Activated naive CD4-positive, alpha-beta T cell treated with Interleukin-2 at 50 U/mL for 16 hours (primary cell): ENCODE measurements at places on chromosomes 3 and 15.

DNA sequence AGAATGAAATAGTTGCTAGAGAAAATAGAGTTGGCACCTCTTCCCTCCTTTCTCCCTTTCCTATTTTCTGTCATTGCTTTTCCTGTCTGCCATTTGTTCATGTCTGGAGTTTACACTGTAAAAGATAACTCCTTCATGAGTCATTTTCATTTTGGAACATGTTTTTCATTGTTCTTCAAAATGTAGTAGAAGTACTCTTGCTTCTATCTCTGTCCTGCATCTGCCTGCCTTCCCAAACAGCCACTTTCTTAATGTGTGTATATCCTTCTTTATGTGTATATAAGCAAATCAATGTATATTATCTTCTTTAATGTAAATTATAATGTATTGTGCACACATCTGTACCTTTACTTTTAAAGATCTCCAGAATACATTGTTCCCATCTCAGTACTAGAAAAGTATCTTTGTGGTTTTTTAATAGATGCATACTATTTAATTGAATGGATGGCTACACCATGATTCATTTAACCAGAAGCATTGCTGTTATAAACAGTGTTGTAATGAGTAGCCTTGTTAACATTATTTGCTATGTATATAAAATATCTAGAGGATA is 41.1 kb downstream of the TSC22D2 start:
- DNase-seq = no peak

- DNase-seq = no peak
Measured at GRCh38 chr3:177946936-177947335, 589.3 kb upstream of the KCNMB2 start.

GRCh38 chr3:171307046-171307585 is 153.1 kb downstream of the TNIK start:
- DNase-seq = no peak

- peak; percentile 28 for DNase-seq
Measured at GRCh38 chr3:158727206-158728060, 4.8 kb downstream of the RARRES1 start.

DNA sequence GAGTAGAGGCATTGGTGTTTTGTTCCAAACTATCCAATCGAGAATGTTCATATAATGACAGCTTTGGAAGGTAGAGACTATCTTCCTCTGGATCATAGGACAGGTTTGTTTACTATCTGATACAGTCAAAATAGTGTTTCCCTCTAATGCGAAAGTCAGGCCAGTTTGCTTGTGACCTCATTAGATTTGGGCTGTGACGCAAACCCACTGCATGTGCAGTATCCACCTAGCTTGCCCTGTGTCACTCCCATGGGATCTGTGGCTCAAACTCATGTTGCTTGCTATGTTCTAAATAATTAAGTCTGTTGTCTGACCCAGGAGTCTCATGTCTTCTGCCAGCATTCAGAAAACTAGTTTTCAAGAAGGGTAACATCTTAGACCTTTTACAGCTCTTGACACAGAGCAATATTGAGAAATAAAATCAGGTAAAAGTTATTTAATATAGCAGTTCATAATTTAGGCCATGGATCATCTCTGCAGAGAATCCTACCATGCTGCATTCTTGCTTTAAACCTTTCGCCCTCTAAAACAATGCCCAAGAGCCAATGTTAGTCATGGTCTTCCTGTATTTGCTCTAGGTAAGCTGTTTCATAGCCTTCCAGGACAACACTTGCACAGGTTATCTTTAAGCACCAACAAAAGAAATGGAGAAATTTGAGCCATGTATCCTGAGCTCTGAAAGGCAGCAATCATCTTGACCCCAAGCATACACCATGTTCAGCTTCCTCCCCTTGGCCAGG is 26.4 kb downstream of the NIT2 start:
- no peak for DNase-seq

DNA sequence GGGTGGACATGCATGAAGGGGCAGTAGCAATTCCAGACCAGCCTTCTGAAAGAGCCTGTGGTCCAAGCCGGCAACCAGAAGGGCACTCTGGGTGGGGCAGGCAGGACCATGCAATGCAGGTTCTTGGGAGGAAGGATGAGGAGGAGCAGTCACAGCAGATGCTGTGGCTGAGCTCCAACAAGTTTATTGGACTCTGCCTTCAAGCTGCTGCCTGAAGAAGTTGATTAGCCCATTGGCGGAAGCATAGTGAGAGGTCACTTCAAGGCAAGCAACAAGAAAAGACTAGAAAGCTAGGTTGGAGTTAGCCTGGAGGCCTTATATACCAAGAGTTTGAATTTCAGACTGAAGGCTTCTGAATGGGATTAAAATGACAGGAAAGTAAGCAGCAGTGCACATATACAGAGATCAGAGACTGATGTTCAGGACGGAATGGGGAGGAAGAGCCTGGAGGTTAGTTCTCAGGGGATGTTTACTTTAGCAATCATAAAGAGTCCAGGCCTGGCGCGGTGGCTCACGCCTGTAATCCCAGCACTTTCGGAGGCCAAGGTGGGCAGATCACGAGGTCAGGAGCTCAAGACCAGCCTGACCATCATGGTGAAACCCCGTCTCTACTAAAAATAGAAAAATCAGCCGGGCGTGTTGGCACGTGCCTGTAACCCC is 39.9 kb downstream of the SFMBT1 start:
- no peak for DNase-seq

DNA sequence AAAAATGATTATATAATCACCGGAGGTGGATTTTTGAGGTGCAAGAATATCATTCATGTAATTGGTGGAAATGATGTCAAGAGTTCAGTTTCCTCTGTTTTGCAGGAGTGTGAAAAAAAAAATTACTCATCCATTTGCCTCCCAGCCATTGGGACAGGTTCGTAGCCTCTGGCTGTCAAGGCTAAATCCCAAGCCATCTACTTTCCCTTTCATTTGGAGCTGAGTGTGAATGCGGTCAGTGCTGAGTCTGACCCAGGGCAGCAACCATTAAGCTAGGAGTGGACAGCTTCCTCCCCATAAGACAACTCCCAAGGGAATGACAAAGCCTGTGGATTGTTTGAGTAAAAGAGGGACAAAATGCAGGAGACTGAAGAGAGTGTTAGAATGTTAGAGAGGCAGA is 33.6 kb downstream of the PARP14 start:
- DNase-seq = no peak

- DNase-seq = no peak
Measured at GRCh38 chr3:13405614-13406013, 14.5 kb downstream of the NUP210 start.

DNA sequence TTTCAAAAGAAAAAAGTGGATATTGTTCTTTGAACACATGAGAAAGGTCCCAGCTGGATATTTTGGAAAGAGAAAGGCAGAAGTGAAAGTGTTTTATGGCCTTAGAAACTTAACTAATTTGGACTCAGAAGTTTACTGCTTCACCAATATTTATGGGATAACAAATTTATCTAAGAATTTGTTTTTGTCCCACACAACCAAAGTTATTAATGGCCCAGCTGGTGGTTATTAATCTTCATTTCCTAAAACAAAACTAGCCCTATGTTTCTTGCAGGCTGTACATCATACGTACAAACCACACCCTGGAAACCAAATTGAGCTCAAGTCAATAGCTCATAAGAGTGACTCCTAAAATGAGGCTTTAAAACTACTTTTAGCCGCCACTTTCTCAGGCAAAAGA is 372.9 kb upstream of the LMCD1 start:
- no peak for DNase-seq

DNA sequence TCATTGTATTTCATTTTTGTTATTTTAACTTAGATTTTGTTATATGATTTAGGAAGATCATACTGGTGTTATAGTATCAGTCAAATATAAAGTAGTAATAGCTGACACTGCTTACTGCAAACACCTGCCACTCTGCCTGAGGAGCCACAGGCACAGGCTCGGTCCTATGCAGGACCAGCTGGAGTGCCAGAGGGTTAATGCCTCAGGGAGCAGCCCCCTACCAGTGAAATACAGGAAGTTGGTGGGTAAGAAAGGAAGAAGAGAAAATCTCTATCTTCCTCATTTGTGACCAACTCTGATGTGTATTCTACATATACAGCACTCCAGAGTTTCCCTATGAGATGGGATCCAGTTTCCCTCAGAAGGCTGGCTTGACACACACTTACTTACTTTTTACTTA is 593.3 kb downstream of the UNC13C start:
- no peak for DNase-seq

GRCh38 chr15:83549623-83550022 is 102.5 kb downstream of the SH3GL3 start:
- no peak for DNase-seq

GRCh38 chr3:89506462-89507103 is 399.2 kb downstream of the EPHA3 start:
- DNase-seq = no peak

DNA sequence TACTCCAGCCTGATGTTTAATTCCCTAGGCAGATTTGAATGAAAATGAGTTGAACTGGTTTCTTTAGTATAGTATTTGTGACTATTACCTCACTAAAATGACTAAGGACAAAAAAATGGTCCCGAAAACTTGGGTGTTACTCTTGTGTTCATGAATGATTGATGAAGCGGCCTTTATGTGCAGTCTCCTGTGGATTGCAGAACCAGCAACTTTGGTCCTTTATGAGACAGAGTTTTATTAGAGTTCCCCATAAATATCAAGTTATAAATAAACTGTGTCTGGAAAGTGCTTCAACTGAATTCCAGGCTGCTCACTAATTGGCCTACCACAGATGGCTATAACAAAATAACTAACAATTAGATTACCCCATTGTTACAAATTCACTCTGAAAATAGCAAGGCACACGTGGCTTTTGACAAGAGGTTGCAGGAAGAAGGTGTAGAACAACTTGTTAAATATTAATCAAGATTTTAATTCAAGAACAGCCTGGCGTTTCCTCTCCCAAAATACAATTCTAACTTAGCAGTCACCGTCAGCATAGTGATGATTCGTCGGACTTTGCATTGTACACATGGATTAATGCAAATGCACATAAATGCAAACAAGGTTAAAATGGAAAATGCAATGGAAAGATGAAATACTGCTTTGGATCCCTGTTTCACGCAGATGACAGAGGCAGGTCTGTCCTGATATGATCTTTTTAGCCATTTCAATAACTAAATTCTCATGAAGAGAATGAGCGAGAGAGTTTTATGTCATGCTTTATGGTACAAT is 567.3 kb upstream of the ZNF717 start:
- DNase-seq = no peak

- no peak for DNase-seq
Measured at GRCh38 chr15:80801891-80802680, 22.9 kb downstream of the CEMIP start.

DNA sequence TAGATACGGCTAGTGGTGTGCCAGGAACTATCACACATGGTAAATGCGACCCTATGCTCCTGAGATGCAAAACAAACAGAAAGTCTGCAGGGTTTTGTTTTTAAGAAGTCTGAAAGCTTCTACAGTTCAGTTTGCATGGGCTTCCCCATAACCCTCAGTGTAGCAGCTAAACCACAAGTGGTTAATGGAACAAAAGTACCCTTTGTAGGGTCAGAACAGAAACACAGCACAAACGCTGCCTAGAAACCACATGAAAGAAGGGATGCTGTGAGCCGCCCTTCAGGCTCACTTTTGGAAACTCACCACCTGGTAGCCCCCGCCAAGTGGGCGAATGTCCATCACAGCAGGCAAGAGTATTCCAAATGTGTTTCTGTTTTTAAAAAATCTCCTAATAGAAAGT is 46.2 kb downstream of the CTDSPL start:
- DNase-seq = no peak

DNA sequence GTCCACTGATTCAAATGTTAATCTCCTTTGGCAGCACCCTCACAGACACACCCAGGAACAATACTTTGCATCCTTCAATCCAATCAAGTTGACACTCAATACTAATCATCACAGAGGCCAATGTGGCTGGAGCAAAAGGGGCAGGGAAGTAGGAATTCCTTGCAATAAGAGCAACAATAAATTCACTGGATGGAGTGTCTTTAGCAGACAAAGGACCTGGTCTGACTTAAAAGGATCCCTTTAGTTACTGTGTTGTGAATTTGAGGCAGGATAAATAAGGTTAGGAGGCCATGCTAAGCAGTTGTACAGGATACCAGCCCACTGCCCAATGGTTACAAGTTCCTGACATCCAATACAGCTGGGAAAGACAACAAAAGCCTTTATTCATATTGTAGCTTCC is 12.3 kb upstream of the GFM1 start:
- no peak for DNase-seq

- DNase-seq = no peak
Measured at GRCh38 chr15:92417716-92418115, 24.0 kb downstream of the ST8SIA2 start.
